ENCODE measurements at places on chromosomes 1 and 21. TPM values are rescaled to one million over a fixed set of nuclear protein-coding genes. Genes with fewer than 3 reads are reported as not detected.

DNA sequence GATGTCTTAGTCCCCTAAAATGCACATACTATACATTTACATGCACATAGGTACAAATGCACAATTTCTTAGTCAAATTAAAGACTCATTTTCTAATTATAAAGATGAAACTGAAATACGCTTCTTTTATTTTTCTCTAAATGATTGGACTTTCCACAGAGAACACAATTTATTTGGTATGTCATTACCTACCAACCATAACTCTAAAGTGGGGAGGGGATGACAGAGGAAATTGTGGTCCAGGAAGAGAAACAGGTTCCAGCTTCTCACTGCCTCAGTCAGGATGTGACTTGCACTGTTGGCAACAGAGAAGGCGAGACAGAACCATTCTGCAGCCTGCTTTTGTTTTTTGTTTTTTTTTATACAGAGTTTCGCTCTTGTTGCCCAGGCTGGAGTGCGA, 1189.2 kb downstream of the PLA2G4A start:
- DNase-seq = no peak

DNA sequence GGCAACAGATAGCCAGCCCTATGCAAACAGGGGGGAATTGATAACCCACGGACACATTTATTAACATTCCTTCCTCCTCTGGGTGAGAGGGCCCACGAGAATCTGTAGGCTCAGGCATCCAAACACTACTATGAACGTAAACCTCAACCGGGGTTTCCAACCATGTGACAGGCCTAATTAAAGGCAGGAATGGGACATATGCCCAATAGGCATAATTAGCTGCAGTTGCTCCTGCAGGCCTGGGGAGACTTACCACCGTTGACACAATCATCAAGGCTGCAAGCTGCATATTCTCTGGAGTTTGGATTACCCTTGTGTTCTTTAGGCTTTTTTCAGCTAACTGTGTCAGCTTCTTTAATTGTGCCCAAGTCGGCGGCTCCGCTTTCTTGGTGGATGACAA, 22.2 kb upstream of the GBP1 start:
- no peak for DNase-seq

DNA sequence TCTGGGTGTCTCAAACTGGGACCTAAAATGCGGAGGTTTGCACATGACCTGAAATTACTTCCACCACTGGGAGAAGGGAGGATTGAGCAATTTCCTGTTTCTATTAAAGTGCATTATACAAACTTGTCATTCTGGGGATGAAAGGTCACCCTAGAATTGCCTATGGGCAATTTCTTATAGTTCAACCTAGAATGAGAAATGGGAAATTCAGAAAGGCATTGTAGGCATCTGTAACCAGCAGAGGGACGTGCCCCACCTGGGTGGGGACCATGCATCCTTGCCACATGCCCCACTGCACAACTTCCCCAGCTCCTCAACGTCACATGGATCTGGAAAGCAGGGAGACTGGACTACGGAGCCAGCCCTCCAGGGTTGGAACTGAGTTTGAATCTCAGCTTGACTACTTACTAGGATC, 47.0 kb downstream of the MRPL39 start:
- DNase-seq = no peak

- DNase-seq = no peak
Observed at GRCh38 chr1:8427493-8427892, 109.6 kb downstream of the SLC45A1 start.

GRCh38 chr1:152546704-152547103, 19.9 kb downstream of the LCE3E start:
- no peak for DNase-seq

DNA sequence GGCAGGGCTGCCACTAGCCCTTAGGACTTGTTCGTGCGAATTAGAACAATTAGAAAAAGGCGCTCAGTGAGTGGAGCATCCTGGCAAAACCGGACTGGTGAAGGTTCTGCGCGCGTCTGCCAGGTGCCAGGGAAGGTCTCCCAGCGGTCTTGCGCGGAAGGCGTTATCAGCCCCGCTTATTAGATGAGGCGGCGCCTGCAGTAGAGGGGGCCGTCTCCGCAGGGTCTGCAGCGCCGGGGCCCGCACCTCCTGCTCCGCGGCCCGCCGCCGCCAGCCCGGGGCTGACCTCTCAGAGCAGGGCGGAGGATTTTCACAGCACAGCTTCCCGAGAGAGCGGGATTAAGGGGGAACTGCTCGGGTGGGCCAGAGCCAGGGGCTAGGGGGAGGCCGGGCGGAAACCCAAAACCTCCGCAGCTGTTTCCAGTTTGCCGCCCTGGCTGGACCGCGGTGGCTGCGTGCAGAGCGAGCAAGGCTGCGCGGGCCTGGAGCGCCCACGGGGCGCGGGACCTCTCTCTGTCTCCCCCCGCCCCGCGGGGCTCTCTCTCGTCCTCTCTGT, 155.2 kb downstream of the FOXD2 start:
- no peak for DNase-seq

DNA sequence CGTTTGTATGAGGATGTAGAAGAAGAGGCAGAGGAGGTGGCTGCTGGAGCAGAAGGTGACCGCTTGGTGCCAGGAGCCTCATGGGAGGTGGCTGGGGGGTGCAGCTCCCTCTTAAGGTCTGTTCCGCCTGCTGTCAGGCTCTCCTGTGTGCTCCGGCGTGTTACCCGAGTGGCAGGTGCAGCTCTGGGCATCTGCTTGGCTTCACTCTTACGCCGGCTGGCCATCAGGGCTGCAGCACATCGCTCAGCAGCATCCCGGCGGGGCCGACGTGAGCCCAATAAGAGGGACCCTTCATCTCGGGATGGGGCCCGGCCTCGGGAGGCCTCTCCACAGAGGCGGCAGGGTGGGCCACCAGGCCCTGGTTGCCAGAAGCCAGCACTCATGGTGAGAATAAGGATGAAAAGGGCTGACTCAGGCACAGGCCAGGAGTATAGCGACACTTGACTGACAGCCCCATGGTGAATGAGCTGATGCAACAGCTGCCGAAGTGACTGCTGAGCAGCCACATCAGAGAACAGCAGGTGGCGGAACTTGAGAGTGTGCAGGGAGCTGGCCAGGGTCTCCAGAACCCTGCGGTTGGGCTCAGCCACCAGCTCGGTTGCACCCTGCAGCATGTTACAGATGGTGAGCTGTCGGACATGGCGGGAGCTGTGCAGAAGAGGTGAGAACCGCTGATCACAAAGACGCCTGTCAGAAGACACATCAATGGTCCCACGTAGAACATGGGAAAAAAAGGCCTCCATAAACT, 17.5 kb downstream of the LRRC41 start:
- DNase-seq = no peak

DNA sequence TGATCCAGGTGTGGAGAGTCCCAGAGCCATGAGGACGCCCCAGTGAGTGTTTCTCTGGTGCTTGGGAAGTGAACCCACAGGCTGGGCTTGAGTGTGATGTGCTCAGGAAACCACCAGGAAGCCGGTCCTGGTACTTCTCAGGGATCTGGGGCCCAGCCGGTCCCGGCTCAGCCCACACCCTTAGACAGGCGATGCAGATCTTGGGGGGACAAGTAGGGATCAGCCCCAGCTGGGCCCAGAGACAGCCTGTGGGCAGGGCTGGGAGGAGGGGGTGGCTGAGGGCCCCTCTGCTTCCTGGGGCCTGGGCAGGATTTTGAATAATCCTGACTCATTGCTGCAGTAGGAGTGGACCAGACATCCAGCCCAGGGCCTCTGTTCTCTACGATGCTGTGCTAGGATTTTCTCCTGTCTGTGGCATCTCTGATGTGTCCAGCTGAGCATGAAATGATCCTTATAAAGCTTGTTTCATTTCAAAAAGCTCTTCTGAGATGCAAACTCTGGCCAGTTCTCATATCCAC, 698.0 kb downstream of the PTPRU start:
- no peak for DNase-seq

GRCh38 chr1:177032434-177032833, 132.1 kb downstream of the ASTN1 start:
- no peak for DNase-seq

GRCh38 chr1:43705334-43705733, 2.0 kb upstream of the ST3GAL3 start:
- no peak for DNase-seq

DNA sequence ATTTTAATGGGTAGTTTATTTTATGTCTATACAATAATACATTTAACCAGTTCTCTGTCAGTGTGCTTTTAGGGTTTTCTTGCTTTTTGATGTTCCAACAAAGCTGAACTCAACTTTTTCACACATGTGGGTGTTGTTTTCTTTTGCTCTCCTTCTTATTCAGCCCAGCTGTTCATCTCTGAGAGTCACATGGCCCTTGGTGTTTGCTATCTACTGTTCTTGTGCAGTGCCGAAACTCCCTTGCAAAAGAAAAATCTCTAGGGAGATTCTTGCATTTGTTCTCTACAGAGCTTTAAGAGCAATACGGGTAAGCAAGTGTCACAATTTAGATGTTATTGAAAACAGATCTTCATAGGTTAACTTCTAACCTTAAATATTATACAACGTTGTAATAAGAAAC, 281.1 kb upstream of the CXADR start:
- no peak for DNase-seq

- no peak for DNase-seq
Observed at GRCh38 chr1:12402842-12403241, 173.0 kb downstream of the VPS13D start.

- no peak for DNase-seq
Observed at GRCh38 chr1:57839067-57839466, 415.2 kb upstream of the DAB1 start.

DNA sequence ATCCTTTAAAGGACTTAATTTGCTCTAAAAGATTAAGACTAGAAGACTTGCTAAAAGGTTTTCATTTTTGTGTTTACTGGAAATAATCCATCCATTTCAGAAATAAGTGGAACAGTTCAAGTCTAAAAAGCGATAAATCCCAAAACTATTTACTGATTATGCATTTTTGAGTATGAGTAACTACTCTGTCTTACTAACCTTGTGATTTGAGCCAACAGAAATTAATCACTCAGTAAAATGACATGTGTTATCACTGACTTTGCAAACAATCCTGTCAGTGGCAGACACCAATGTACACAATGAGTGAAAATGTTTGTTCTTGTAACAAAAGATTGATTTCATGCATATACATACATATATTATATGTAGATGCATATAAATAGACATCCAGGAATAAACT, 218.0 kb downstream of the DENND1B start:
- no peak for DNase-seq

DNA sequence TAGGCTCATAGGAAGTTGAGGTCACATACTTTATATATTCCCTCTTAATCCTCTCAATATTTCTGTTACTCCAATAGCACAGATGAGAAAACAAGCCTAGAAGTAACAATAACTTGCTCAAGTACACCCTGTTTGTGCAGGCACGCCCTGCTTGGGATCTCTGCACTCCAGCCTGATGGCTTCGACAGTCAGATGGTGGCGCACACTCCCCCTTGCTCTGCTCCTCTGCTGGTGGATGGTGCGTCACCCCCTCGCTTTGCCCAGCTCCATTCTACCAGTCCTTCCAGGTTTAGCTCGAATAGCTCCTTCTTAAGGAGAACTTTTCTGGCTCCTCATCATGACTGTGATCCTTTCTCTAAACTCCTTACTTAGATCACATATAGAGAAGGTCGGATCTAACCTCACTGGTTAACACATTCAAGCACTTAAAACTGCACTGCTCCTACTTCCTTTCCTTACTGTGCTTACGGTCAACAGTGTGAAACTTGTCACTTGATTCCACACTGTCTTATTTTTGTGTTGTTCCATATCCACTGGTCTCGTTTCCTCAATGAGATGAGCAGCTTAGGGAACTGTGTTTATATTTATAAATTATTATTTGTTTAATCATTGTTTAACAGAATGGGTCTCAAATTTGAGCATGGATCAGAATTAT, 3.0 kb downstream of the TSPAN2 start:
- no peak for DNase-seq

DNA sequence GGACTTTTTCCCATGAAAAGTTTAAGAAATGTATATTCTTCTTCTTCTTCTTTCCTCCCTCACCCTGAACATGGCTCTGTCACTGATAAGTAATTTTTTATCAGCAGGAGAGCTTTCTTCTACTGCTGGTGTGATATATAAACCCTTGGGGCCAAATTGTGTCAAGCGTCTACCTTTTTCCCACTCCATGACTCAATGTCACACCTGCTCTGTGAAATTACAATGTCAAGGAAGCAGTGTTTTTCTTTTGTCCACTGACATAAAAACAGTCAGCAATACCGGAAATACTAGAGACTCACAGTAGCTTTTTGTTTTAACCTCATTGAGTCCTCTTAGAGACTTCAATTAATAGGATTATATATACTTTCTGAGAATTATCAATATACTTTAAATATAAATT, 416.2 kb upstream of the ADGRL4 start:
- no peak for DNase-seq

DNA sequence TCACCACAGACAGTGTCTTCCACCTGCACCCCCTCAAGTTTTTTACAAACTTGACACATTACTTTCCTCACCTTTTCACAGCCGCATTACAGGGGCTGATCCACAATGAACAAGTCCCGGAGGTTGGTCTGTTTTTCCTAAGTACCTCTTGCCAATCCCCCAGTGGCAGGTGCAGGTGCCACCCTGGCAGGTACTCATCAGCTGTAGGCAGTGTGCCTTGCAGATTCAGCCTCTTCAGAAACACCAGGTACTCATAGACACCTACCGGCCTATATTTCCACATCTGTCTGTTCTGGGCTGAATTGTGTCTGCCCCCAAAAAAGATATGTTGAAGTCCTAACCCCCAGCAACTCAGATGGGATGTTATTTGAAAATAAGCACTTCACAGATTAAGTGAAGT, 81.4 kb upstream of the CNIH3 start:
- DNase-seq = no peak

DNA sequence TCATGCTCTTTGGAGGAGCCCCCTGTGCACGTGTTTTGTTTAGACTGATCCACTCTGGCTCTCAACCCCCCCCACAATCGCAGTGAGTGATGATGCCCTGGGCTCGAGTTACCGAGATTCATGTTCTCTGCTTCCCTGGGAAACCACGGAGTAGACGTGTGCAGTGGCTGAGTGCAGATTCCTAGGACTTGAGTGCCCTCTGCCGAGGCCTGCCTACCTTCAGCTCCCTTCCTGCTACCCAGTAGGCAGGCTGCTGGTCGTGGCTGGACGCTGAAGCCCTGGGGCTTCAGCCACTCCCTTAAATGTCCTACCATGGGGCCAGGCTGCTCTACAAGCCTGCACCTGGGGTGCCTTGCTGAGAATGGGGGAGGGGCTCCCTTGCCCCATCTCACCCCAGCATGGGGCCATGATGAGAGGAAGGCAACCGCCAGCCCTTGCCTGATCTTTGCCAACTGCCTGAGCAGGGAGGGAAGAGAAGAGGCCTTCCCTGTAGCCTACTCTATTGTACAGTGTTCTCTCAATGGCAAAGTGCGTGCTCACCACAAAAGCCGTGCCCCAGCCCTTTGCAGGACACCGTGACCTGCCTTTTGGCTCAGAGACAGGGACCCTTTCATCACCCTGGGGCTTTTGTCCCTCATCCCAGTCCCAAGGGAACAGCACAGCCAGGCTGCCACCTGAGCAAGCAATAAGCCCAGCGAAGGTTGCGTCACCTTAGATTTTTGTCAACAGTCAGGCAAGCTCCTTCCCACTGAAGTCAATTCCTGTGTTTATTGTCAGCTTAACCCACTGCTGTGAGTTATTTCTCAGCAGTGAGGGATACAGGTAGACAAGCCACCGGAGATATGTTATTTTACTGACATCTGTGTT, 4.1 kb upstream of the GRIK3 start:
- DNase-seq = no peak

TAL1 gene
- total RNA-seq = 3.0 TPM

FMOD gene
- total RNA-seq = 438 TPM

MAP3K7CL gene
- 20.3 TPM for total RNA-seq

ISG15 gene
- 104 TPM for total RNA-seq

DCST2 gene
- total RNA-seq = not detected

SLX9 gene
- 10.6 TPM for total RNA-seq

PCP4L1 gene
- 0.68 TPM for total RNA-seq

NFASC gene
- total RNA-seq = 26.2 TPM

PDC gene
- not detected for total RNA-seq

MPL gene
- total RNA-seq = not detected

ANXA9 gene
- not detected for total RNA-seq

CD101 gene
- total RNA-seq = 1.8 TPM

Measured in thoracic aorta (tissue), 2 donors.